ENCODE measurements at places on chromosomes 1 and 21.

GRCh38 chr1:206951318-206952100, 5.2 kb upstream of the PIGR start:
- DNase-seq = no peak

DNA sequence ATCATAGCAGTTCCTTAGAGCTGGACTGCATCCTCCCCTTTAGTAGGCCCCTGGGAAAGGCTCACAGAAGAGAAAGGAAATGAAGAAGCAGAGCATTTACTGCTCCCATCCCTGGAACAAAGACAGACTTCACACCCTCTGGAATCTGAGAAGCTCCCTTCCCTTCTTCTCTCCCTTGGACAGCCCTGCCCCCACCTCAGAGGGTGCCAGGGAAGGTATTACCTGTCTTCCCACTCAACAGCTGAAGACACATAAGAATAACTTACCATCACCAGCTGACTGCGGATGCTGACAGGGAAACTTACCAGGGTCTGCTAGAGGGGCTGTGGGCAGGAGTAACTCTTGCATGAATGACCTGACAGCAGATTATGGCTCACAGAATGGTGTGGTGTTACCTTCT, 14.1 kb upstream of the FAAH start:
- DNase-seq = no peak

GRCh38 chr1:112520166-112520565, 11.4 kb downstream of the WNT2B start:
- DNase-seq = no peak

GRCh38 chr1:9341301-9341845, 48.7 kb downstream of the SPSB1 start:
- no peak for DNase-seq

GRCh38 chr1:110136911-110137310, 13.4 kb upstream of the SLC6A17 start:
- DNase-seq = no peak

Data from KG1 (cell line).